ENCODE measurements at places on chromosomes 6 and 20. TPM values are rescaled to one million over a fixed set of nuclear protein-coding genes. Genes with fewer than 3 reads are reported as not detected.

Gene DEFB124
- total RNA-seq: not detected

Gene NHLRC1
- total RNA-seq: 0.85 TPM

GRCh38 chr6:167400482-167401138 is 75.7 kb downstream of the TTLL2 start:
- no peaks in the 10 kb centered on the region for H3K4me1 ChIP-seq
- no peaks in the 10 kb centered on the region for H3K27me3 ChIP-seq
- DNase-seq: no peak
- H3K4me3 ChIP-seq: no peak overlapping the region

DNA sequence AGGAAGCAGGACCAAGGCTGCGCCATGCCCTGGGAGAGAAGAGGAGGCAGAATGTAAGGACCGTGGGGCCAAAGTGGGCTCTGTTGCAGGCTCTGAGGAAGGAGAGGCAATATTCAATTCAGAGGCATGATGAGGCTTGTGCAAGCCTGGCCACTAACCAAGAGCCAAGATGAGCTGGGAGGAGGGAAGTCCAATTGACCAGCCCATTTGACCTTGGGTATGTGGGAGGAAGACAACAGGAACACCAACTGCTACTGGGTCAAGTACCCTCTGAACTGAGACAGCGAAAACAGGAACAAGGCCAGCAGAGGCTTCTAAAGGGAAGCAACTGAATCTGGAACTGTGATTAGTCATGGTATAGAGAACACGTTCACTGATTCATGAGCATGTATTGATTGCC is 779.6 kb downstream of the MAFB start:
- no peaks in the 10 kb centered on the region for H3K36me3 ChIP-seq
- H3K4me3 ChIP-seq: no peak overlapping the region
- H3K4me1 ChIP-seq: no peaks in the 10 kb centered on the region
- H3K27me3 ChIP-seq: no peaks in the 10 kb centered on the region

- H3K27ac ChIP-seq: no peak overlapping the region
- H3K27me3 ChIP-seq: no peaks in the 10 kb centered on the region
- peaks cover 11% of the 10 kb centered on the region for H3K4me1 ChIP-seq
- no peak overlapping the region for H3K4me3 ChIP-seq
- no peaks in the 10 kb centered on the region for H3K36me3 ChIP-seq
Observed at GRCh38 chr6:13513626-13514502, 26.5 kb upstream of the GFOD1 start.

GRCh38 chr6:124873066-124873410 is 89.2 kb upstream of the RNF217 start:
- H3K27me3 ChIP-seq: no peaks in the 10 kb centered on the region
- DNase-seq: no peak
- no peak overlapping the region for H3K4me3 ChIP-seq

- no peak overlapping the region for H3K27ac ChIP-seq
- no peak overlapping the region for H3K4me3 ChIP-seq
- no peaks in the 10 kb centered on the region for H3K27me3 ChIP-seq
Observed at GRCh38 chr6:112774319-112774718, 427.2 kb downstream of the RFPL4B start.
